ENCODE measurements at places on chromosomes 3 and 15. TPM values are rescaled to one million over a fixed set of nuclear protein-coding genes. Genes with fewer than 3 reads are reported as not detected.

PAQR5 gene
- total RNA-seq = 2.7 TPM

ISLR2 gene
- total RNA-seq = not detected

- DNase-seq = peak; percentile 94
Measured at GRCh38 chr15:71219645-71220044, 104.4 kb downstream of the THSD4 start.

DNA sequence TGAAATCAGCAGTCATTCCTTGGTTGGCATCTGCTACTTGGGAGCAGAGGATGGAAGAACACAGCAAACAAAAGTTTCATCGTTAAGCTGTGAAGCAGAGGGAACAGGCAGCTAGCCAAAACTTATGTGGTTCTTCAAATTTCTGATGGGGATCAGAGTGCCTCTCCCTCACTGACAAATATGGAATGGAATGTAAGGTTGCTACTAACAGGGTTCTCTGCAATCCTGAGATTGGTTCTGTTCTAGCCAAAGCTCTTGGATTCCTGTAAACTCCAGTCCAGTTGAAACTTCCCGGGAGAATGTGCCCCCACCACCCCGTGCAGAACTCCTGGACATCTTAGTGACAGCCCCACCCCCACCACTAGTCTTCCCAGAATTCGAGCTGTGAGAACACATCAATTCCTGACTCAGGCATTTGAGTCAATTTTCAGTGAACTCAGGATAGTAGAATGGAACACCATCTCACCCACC lies 55.9 kb upstream of the PHLDB2 start:
- DNase-seq = peak; percentile 97

DNA sequence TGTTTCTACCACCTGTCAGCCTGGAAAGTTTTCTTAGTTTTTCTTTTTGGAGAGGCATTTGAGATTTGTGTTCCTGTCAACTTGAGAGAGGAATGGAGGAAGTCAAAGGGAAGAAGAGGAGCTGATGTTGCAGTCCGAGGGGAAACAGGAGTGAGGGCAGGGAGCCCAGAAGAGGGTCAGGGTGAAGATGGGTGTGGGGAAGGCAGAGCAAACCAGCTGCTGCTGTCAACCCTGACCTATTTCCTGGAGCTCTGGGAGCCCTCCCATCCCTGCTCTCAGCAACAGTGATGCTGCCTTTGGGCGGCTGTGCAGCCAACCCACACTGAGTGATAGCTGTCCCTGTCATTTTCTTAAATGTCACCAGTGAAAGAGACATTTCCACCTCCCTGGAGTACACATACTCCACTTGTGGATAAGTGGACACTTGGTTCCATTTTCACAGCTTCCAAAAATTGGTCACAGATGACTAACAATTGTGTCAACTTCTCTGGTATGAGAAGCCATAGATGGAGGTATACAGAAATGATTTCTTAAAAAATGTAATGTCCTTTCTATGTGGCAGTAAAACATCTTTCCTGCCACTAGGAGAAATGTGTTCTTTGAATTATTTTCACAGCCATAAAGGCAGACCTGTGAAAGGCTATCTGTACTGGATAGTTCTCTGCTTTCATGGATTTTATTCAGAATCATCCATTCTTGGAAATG lies 556.3 kb upstream of the TBL1XR1 start:
- peak; percentile 39 for DNase-seq

- no peak for DNase-seq
Measured at GRCh38 chr3:147395899-147396711, 10.2 kb downstream of the ZIC4 start.

DNA sequence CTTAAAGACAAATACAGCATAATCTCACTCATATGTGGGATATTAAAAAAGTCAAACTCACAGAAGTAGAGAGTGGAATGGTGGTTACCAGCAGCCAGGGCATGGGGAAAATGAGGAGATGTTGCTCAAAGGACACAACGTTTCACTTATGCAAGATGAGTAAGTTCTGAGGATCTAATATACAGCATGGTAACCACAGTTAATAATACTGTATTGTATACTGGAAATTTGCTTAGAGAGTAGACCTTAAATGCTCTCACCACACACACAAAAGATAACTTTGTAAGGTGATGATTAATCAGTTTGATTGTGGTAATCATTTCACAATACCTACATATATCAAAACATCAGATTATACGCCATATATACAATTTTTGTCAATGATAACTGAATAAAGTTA lies 60.0 kb downstream of the MYH15 start:
- DNase-seq = no peak

DNA sequence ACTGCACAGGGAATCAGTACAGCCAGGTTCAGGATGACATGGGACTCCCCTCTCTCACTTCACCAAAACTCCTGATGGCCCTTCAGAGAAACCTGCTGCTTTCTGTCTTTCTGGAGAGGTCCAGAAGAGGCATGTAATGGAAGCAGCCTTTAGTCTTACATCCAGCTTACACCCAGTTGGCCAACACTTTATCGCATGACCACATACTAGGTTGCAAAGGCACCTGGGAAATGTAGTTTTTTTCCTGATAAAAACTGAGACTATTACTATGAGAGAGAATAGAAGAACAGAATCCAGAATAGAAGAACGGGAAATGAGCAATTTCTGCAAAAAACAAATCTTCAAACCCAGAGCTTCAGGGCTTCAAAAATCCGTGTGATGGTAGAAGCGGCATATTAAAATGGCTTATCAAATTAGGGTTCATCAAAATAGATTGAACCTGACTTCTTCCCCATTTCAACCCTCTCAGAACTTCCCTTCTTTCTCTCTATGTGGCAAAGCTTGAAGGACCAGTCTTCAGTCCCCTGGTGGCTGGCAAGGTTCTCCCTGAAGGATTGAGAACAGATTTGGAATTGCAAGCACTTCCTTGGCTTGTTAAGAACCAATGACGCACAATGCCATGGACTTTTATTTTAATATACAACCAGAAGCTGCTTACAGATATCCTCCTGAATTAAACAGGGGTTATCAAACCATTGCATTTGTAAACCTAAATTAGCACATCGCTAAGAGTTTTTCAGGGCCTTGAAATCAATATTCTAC lies 34.4 kb downstream of the CORO2B start:
- DNase-seq = peak; percentile 35

DNA sequence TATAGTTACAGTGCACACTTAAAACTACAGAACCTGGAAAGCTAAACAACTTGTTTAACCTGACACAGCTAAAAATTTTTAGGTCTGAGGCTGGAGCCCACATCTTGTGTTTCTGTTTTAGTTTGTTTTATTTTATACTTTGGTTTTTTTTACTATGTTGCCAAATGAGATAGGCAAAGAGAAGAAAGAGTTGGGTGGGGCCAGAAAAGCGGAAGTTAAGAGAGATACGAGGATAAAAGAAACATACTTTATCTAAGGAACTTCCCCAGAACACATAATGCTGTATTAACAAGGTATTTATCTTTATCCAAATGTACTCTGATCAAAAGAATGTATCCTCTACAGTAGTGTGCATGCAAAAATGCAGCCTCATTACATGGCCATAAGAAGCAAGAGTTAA lies 1145.7 kb downstream of the EPHA3 start:
- no peak for DNase-seq

GRCh38 chr15:58190419-58190818 lies 52.2 kb downstream of the AQP9 start:
- peak; percentile 6 for DNase-seq

DNA sequence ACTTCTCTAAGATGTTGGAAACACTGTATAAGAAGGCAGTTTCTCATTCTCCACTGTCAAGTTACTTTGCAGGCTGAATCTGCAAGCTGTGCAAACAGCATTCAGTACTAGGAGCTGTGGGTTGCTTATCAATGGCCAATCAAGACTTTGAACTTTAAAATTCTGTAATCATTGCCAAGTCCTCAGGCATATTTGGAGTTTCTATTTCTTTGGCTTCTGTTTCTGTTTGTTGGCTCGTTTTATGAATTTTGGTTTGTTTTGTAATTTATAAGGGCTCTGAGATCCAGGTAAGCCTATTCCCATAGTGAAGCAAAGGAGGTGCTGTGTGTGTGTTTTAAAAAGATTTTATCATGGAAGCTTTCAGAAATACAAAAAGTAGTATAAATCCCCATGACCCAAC lies 32.1 kb downstream of the TLNRD1 start:
- no peak for DNase-seq

- no peak for DNase-seq
Measured at GRCh38 chr3:45319996-45320305, 68.4 kb upstream of the LARS2 start.

- no peak for DNase-seq
Measured at GRCh38 chr3:74351213-74351612, 263.2 kb downstream of the CNTN3 start.

COLQ gene
- total RNA-seq = 0.18 TPM

DNA sequence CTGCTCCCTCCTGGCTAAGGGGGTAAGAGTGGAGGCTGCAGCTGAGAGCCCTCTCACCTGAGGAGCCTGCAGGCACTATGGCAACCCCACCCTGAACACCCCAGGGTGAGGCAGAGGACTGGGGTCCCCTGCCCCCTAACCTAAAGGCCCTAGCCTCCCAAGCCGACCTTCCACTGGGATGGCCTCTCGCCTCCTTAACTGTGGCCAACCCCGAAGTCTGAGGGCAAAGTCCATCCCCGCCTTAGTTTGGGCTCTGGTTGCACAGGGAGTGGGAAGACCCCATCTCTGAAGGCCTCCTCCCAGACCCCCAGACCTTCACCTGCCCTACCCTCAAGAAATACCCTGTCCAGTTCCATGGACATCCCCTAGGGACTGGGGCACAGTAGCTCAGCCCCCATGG lies 100.6 kb upstream of the PRR23E start:
- DNase-seq = no peak

DNA sequence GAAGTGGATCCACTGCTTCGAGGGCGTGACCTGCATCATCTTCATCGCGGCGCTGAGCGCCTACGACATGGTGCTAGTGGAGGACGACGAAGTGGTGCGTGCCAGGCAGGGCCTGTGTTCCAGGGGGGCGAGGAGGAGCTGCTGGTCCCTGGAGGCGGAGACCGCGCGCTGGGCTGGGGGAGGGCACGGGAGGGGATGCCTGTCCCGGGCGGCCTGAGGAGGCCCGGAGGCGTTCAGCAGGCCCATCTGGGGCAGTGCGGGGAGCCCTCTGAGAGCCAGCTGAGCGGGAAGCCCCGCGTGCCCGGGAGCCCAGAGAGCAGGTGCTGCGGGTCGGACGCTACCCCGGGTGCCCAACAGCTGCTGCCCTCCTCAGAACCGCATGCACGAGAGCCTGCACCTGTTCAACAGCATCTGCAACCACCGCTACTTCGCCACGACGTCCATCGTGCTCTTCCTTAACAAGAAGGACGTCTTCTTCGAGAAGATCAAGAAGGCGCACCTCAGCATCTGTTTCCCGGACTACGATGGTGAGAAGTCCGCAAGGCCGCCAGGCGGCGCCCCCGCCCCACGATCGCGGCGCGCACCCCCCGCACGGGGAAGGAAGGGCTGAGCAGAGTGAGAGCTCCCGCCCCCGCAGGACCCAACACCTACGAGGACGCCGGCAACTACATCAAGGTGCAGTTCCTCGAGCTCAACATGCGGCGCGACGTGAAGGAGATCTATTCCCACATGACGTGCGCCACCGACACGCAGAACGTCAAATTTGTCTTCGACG lies 2.9 kb downstream of the GNAT1 start:
- peak; percentile 50 for DNase-seq

DNA sequence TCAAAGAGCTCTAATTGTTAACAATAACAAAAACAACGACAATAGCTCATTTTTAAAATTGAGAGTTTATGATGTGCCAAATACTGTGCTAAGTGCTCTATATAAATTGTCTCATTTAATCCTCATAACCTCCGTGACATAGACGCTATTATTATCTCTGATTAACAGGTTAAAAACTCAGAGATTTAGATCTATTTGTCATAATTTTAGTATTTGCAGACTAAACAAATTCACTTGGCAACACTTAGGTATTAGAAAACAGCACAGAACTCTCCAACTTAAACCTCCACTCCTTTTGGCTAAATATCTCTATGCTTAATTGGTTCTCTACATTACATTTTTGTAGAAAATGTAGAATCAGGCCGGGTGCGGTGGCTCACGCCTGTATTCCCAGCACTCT lies 136.4 kb downstream of the SPATA16 start:
- no peak for DNase-seq

DNA sequence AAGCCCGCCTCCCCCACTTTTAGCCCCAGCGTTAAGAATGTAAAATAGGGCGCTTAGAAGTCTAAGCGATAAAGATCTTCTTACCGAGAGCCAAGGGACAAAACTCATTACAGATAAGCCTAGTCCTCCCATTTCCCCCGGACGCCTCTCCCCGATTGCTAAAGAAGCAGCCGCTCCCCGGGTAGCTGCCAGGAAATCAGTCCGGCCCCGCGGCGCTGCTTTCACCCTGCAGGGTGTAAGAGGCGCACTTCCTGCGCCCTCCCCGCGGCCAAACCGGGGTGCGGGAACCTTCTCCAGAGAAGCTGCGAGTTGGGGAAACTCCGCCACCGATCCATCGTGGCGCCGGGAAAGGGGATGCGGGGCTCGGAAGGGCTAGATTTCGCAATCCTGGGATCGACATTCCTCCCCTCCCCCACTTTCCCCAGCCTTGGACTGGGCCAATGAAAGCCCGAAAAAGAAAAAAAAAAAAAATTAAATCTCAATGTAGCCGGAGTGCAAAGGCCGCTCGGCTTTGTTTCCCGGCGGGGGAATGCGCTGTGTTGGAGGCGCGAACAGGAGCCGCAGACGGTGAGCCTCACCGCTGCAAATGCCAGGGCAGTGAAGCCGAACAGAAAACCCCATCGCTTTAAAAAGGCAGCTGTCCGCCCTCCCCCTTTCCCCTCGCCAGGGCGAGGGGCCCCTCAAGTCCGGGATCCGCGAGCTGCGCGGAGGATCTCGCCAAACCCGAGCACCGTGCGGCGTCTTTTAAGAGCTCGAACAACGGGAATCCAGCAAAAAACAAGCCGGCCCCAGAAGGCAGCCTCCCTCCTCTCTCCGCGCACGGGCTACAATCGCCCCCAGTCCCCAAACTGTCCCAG lies 626 bp upstream of the PTPRG start:
- DNase-seq = peak; percentile 73

HRG gene
- total RNA-seq = not detected

SCAMP2 gene
- 25.8 TPM for total RNA-seq

LSM3 gene
- total RNA-seq = 14.2 TPM

ADAMTS17 gene
- total RNA-seq = 0.28 TPM

ARPP21 gene
- total RNA-seq = not detected

All from IMR-90 (cell line).